Inflammatory macrophage (primary cell): ENCODE measurements at places on chromosomes 3 and 15.

DNA sequence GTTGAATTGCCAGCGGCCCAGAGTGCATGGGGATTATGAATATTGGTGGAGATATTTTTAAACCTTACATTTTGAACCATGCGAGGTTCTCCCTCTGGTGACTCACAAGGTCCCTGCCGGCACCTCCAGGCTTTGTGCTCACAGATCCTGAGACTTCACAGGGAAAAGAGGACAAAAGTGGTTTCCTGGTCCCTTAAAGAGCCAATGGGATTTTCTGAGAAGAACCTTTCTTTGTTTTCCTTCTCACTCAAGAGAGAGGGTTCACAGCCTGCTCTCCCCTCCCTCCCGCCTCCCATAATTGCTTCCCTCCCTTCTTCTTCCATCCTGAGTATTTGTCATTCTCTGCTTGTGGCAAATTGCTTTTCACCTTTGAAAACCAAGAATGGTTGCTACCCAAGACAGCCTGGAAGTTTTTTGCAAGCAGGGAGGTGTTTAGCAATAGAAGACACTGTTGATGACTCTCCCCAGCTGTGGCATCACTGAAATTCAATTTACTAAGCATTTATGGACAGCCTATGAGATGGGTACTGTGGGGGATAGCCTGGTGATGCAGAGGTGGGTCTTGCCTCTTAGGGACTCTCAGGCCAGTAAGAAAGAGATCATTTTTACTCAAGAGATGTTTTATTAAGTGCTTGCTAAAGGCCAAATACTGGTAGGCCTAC lies 76.6 kb downstream of the CPN2 start:
- no peak for DNase-seq

DNA sequence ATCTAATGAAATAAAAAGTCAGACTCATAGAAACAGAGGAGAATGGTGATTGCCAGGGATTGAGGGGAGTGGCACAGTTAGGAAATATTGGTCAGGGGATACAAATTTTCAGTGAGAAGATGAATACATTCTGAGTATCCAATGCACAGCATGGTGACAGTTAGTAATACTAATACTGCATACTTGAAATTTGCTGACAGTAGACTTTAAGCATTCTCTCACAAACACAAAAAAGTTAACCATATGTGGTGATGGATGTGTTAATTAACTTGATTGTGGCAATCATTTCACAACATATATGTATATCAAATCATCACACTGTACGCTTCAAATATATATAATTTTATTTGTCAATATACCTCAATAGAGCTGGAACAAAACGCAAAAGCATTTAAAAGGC lies 9.2 kb upstream of the COL6A6 start:
- DNase-seq: no peak

GRCh38 chr15:36468746-36469145 lies 110.7 kb upstream of the CDIN1 start:
- no peak for DNase-seq

DNA sequence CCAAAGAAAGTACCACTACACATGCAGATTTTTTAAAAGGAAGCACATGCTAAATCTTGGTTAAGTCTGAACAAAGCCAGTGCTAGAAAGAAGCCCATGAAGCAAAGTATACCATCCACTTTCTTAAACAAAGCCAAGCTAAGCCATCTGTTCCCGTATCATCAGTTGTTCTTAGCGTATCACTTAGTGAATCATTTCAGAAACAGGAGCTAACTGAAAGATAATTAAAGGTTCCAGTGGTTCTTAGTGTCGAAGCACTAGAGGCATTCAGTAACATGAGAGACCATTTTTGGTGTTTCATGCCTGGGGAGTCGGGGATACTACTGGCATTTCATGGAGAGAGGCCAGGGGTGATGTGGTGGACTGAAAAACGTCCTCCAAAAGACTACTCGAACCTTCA lies 12.8 kb downstream of the UBXN7 start:
- DNase-seq: no peak

- DNase-seq: no peak
Observed at GRCh38 chr3:161336661-161337060, 34.7 kb downstream of the SPTSSB start.

- no peak for DNase-seq
Observed at GRCh38 chr3:51711352-51712037, 4.6 kb downstream of the GRM2 start.

DNA sequence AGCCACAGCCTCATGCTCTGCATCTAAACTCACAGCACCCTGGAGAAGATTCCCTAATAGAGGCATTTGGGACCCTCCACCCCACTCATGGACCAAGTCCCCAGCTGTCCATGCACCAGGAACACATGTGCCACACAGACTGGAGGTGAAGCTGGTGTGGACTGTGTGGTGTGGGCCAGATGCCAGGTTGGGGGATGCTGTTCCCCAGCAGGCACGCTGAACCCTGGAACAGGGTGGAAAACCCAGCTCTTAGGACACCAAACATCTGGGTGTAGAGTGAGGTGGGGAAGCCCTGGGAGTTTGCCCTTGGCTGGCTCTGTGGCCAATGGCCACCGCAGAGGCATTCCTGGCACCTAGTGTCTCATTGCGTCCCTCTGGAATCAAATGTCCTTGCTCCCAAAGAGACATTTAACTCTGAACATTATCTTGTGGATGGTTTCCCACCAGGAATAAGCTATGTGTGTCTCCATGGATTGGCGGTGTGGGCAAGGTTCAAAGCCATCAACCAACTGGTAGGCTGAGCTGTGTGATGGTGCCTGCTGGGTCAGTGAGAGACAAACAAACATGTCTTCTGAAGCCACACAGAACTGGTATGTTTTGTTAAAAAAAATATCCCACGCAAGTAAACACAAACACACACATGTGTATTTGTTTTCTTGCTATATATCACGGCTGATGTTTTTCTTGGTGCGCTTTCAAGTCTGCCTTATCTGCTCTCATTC lies 65.0 kb downstream of the EXOG start:
- no peak for DNase-seq

DNA sequence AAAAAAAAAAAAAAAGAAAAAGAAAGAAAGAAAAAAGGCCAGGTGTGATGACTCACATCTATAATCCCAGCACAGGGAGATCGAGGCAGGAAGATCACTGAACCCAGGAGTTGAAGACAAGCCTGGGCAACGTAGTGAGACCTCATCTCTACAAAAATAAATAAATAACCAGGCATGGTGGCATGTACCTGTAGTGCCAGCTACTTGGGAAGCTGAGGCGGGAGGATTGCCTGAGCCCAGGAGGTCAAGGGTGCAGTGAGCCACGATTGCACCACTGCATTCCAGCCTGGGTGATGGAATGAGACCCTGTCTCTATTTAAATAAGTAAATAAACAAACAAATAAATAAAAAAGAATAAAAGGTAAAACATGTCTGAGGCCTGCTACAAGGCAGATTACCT lies 39.3 kb upstream of the LACTB start:
- no peak for DNase-seq

DNA sequence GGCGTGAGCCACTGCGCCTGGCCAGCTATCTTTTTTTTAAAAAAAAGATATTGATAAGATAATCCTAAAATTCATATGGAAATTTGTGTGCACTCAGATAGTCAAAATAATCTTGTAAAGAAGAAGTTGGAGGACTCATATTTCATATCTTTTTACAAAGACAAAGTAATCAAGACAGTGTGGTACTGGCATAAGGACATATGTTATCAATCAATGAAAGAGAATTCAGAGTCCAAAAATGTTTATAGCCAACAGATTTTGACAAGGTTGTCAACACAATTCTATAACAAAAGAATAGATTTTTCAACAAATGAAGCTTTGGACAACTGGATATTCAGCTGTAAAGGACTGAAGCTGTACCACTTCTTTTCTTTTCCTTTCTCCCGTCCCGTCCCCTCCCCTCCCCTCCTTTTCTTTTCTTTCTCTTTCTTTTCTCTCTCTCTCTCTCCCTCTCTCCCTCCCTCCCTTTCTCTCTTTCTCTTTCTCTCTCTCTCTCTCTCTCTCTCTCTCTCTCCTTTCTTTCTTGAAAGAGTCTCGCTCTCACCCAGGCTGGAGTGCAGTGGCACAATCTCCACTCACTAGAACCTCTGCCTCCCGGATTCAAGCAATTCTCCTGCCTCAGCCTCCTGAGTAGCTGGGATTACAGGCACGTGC lies 126.8 kb downstream of the GSK3B start:
- DNase-seq: no peak
